ENCODE measurements at places on chromosomes 12 and 14. TPM values are rescaled to one million over a fixed set of nuclear protein-coding genes. Genes with fewer than 3 reads are reported as not detected.
A peak's percentile ranks its signal among the peaks of the same experiment; 100 is the strongest.

KRT79 gene
- not detected for total RNA-seq

- no peak overlapping the region for H3K27ac ChIP-seq
- peaks cover 13% of the 10 kb centered on the region for H3K4me1 ChIP-seq
- DNase-seq: peak; percentile 21
- no peaks in the 10 kb centered on the region for H3K36me3 ChIP-seq
- no peak overlapping the region for H3K4me3 ChIP-seq
- no peaks in the 10 kb centered on the region for H3K27me3 ChIP-seq
Observed at GRCh38 chr12:113457185-113457584, 14.5 kb downstream of the LHX5 start.

- peaks cover 3% of the 10 kb centered on the region for H3K4me1 ChIP-seq
- H3K27ac ChIP-seq: no peak overlapping the region
- H3K4me3 ChIP-seq: no peak overlapping the region
- no peak for DNase-seq
Observed at GRCh38 chr14:33567023-33567728, 383.7 kb downstream of the EGLN3 start.

DNA sequence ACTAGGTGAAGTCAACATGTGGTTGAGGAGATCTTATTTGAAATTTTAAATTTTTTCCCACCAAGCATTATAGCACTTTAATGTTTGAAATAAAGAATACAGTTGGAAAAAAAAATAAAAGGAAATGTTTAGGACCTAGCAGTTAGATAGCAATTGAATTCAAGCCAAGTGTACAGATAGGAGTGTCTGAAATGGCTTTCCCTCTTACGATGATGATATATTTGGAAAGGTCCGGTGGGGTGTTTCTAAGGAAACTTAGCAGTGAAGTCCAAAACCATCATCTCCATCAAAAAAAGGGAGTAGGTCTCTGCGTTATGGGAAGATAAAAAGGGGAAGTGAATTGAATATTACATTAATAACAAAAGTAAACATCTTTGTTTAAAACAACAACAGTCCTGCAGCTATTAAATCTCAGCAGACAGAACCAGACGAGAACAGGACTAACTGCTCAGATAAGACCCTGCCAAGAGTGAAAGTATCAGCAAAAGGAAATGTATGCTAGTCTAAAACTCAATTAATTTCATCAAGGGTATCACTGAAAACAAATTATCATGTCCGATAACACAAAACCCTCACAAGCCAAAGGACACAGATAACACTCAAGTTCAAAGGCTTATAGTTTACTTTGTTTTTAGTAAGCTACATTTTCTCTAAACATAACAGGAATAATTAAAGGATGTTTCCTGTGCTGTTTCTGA lies 242.0 kb downstream of the BMP4 start:
- H3K4me3 ChIP-seq: no peak overlapping the region
- no peaks in the 10 kb centered on the region for H3K36me3 ChIP-seq
- no peaks in the 10 kb centered on the region for H3K4me1 ChIP-seq
- H3K27ac ChIP-seq: no peak overlapping the region

GRCh38 chr14:31787377-31787776 lies 226.2 kb downstream of the NUBPL start:
- H3K27me3 ChIP-seq: no peaks in the 10 kb centered on the region
- DNase-seq: no peak
- H3K4me3 ChIP-seq: no peak overlapping the region
- H3K36me3 ChIP-seq: no peaks in the 10 kb centered on the region
- no peak overlapping the region for H3K27ac ChIP-seq

- no peak for DNase-seq
- H3K4me1 ChIP-seq: no peaks in the 10 kb centered on the region
- no peaks in the 10 kb centered on the region for H3K36me3 ChIP-seq
- no peak overlapping the region for H3K27ac ChIP-seq
- H3K4me3 ChIP-seq: no peak overlapping the region
- H3K27me3 ChIP-seq: no peaks in the 10 kb centered on the region
Observed at GRCh38 chr14:89805501-89805900, 149.0 kb downstream of the EFCAB11 start.

GRCh38 chr12:39467432-39467870 lies 24.5 kb upstream of the KIF21A start:
- H3K27ac ChIP-seq: no peak overlapping the region
- no peaks in the 10 kb centered on the region for H3K36me3 ChIP-seq
- H3K4me1 ChIP-seq: no peaks in the 10 kb centered on the region
- H3K4me3 ChIP-seq: no peak overlapping the region
- no peaks in the 10 kb centered on the region for H3K27me3 ChIP-seq

PLEKHG7 gene
- total RNA-seq: not detected

DNA sequence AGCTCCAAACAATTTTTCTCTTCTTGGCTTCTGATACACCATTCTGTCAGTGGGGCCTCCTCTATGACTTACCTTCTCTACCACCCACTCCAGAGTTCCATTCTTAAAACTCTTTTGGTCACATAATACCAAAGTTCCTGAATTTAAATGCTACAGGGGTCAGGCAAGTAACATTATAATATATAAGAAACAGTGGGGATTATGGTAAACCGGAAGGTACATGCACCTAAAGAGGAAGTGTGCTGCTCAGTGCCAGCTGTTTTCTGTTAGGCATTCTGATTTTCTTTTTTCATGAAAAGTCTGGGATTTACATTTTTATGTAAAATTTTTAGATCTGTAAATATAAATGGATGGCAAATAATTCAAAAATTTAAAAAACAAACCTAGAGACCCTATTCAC lies 39.9 kb downstream of the SOS2 start:
- H3K36me3 ChIP-seq: no peaks in the 10 kb centered on the region
- H3K27me3 ChIP-seq: no peaks in the 10 kb centered on the region
- no peak overlapping the region for H3K4me3 ChIP-seq
- H3K27ac ChIP-seq: no peak overlapping the region

DNA sequence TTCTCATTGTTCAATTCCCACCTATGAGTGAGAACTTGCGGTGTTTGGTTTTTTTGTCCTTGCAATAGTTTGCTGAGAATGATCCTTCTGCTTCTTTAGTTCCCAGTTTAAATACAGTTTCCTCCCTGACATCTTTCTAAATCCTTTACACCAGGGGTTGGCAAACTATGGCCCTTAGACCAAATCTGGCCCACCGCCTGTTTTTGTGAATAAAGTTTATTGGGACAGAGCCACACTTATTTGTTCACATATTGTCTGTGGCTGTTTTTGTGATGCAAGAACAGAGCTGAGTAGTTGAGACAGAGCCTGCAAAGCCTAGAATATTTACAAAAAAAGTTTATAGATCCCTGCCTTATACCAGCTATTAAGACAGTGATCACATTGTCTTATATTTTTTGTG lies 53.7 kb downstream of the SERPINA10 start:
- no peak overlapping the region for H3K4me3 ChIP-seq
- no peaks in the 10 kb centered on the region for H3K27me3 ChIP-seq
- H3K27ac ChIP-seq: no peak overlapping the region
- H3K4me1 ChIP-seq: no peaks in the 10 kb centered on the region
- no peak for DNase-seq
- H3K36me3 ChIP-seq: no peaks in the 10 kb centered on the region

- no peak overlapping the region for H3K4me3 ChIP-seq
- H3K27me3 ChIP-seq: no peaks in the 10 kb centered on the region
- no peak for DNase-seq
- no peaks in the 10 kb centered on the region for H3K4me1 ChIP-seq
Observed at GRCh38 chr12:116490471-116490870, 68.7 kb upstream of the MAP1LC3B2 start.

CSRP2 gene
- 65.1 TPM for total RNA-seq

GRCh38 chr14:99664058-99664936 lies 19.4 kb downstream of the HHIPL1 start:
- no peaks in the 10 kb centered on the region for H3K4me1 ChIP-seq
- peaks cover 13% of the 10 kb centered on the region for H3K27me3 ChIP-seq
- no peak for DNase-seq
- H3K27ac ChIP-seq: no peak overlapping the region

- no peaks in the 10 kb centered on the region for H3K27me3 ChIP-seq
- H3K36me3 ChIP-seq: no peaks in the 10 kb centered on the region
- H3K4me1 ChIP-seq: no peaks in the 10 kb centered on the region
- H3K27ac ChIP-seq: no peak overlapping the region
Observed at GRCh38 chr14:46008348-46008747, 643.2 kb downstream of the RPL10L start.
